HS-5 (cell line): ENCODE measurements at places on chromosomes 3 and 15.

DNA sequence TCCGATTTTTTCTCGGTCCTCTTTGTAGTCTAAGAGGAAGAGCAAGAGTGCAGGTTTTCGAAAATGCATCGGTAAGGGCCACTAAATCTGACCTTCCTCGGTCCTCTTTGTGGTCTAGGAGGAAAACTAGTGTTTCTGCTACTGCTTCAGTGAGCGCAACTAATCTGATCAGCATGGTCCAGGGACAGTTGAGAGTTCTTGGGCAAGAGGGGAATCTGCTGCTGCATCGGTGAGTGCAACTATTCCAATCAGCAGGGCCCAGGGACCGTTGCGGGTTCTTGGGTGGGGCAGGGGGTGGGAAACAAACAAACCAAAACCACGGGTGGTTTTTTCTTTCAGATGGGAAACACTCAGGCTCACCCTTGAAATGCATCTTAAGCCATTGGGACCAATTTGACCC lies 10.5 kb upstream of the OSBPL11 start:
- no peak for DNase-seq

- DNase-seq, result no peak
These were observed 150.5 kb upstream of the POU1F1 start for GRCh38 chr3:87426918-87427317.

DNA sequence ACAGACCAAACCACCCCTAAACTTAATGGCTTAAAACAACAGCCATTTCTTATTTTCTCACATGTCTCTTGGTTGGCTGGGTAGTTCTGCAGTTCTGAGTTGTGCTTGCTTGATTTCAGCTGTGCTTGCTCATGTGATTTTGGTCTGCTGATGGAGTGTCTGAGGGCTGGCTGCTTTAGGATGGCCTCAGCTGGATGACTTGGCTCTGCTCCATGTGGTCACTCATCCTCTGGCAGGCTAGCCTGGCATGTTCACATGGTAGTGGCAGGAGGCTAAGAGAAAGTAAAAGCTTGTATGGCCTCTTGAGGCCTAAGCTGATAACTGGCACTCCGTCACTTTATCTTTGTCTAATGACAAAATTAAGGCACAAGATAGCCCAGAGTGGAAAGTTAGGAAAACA lies 4.1 kb downstream of the SV2B start:
- no peak for DNase-seq

- peak; percentile 52 for DNase-seq
These were observed 4.8 kb downstream of the RARRES1 start for GRCh38 chr3:158727206-158728060.

DNA sequence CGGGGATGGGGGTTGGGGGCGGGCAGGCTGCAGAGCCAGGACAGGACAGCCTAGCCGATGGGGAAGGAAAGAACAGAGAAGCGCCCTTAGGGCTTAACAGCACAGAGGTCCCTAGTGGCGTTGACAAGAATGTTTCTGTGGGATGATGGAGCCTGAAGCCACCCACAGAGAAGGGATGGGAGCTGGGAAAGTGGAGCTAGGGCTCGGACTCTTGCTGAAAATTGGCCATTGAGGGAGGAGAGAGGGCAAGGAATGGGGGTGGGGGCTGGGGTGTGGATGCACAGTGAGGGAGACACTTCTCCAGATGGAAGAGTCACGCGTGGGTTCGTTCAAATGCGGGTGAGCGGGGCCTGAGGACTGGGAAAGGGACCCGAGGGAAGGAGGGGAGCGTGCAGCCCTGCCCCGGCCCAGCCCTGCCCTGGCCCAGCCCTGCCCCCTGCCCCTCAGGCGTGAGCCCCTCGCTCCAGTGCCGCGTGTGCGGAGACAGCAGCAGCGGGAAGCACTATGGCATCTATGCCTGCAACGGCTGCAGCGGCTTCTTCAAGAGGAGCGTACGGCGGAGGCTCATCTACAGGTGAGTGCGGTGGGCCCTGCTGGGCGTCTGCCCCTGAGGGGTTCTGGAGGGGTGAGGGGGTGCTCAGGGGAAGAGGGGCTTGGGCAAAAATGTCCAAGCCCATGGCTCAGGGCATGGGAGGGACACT lies 832 bp downstream of the NR2E3 start:
- no peak for DNase-seq
